Esophagus muscularis mucosa (tissue), 4 donors: ENCODE measurements at places on chromosomes 1 and 21. TPM values are rescaled to one million over a fixed set of nuclear protein-coding genes. Genes with fewer than 3 reads are reported as not detected.

GJA9 gene
- not detected for total RNA-seq

ANKRD65 gene
- 8.1 TPM for total RNA-seq

C1orf115 gene
- 11.1 TPM for total RNA-seq

FCN3 gene
- total RNA-seq, result 12.3 TPM

FCRLB gene
- total RNA-seq, result not detected

CRNN gene
- total RNA-seq, result 3.7 TPM

IRF6 gene
- 1.2 TPM for total RNA-seq

TSSK3 gene
- not detected for total RNA-seq

LSS gene
- 46.6 TPM for total RNA-seq

APCS gene
- not detected for total RNA-seq

RNU1-4 gene
- not detected for total RNA-seq

ELAPOR1 gene
- total RNA-seq, result 0.83 TPM

TRIM45 gene
- 1.4 TPM for total RNA-seq
